ENCODE measurements at places on chromosomes 5 and 9.

- DNase-seq = no peak
Measured at GRCh38 chr5:9284781-9285307, 261.0 kb downstream of the SEMA5A start.

GRCh38 chr9:116860509-116861120 is 173.5 kb downstream of the TRIM32 start:
- DNase-seq = no peak

DNA sequence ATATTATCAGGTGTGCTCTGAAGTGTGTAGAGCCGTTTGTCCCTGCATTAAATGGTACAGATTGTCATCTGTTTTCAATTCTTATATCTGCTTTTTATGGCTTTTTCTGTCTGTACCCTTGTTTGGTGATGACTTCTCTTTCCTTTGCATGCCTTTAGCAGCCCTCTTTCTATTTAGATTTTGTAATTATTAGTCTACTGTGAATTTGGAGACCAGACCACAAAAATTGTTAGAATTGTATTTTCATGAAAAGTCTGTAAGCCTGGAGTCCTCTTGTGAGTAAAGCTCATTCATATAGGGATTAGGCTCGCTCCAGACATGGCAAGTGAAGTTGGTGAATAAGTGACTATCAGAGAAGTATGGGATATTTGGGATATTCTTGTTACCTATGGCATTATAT is 41.7 kb downstream of the NFX1 start:
- DNase-seq = no peak

GRCh38 chr5:17056141-17056631 is 120.1 kb upstream of the MYO10 start:
- DNase-seq = no peak

- DNase-seq = no peak
Measured at GRCh38 chr5:144236499-144236898, 65.8 kb downstream of the KCTD16 start.

DNA sequence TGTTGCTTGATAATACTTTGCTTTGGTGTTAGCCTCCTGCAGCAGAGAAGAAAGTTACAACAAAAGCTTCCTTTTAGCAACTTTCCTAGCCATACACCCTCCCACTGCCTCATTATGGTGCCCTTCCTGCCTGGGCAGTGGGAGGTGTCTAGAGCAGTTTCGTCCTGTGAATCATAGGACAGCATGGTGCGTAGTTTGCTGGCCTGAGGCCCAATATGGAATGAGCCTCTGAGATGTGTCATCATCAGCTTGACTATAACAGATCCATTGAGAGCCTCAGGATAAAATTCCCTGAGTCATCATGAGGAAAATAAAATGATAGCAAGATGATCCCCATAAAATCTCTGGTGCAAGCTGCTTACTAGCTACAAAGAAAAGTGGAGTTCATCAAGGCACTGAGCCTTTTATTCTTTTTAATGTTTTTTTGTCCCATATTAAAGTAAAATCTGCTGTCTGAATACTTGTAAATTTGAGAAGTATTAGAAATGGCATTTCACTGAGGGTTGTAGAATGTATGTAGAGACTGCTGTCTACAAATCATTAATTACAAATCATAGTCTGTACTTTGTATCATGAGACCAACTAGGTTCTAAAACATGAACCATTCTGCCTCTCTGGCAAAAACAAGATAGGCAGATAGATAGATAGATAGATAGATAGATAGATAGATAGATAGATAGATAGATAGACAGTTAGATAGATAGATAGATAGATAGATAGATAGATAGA is 303.0 kb upstream of the PDE4D start:
- DNase-seq = peak; percentile 85

GRCh38 chr9:71669284-71669995 is 98.9 kb downstream of the CEMIP2 start:
- DNase-seq = no peak

DNA sequence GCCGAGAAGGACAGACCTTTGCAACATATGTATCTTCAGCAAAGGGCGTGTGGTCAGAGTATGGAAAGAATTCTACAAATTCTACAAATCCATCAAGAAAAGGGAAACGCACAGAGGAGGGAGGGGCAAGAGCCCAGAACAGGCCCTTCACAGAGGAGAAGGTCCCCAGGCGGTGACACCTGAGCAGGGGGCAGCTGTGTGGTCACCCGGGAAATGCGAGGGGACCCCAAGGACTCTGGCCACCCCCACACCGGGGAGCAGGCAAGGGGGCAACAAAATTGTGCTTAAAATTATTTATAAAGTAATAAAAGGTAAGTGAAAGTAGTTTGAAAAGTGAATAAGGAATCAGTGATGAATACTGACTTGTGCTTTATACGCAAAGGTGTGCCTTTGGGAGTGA is 17.6 kb downstream of the NACC2 start:
- no peak for DNase-seq

DNA sequence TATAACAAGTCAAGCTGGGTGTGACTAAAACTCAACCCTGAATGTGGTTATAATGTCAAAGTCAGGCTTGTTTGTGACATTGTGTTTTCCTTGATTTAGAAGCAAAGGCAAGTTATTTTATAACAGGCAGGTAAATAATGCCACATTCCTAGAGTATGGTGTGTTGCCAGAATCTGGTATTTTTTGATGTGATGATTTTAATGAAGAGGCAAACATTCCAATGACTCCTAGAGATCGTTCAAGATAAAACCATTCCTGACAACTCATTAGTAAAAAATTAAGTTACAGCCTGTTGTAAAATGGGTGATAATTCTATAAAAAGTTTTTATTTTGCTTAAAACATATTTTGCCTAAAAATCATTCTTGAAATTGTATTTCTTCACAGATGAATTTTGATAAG is 60.0 kb downstream of the RAB14 start:
- DNase-seq = no peak

- DNase-seq = no peak
Measured at GRCh38 chr9:136808806-136809158, 1.0 kb downstream of the RABL6 start.

DNA sequence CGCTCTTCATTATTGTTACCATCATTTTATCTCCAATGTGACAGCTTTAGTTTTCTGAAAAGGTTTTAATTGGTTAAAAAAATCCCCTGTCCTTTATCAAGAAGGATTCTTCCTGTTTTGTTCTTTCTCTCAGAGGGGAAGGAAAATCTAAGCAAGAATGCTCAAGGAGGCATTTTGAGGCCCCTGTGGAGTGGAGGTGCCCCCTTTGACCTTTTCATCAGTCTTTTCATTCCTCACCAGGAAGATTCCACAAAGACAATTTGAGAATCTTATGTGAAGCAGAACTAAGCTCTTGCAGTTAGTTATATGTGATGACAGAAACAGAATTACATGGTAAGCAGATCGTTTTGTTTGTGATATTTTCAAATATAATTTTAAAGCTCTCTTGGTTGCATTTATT is 489.6 kb downstream of the MAN2A1 start:
- no peak for DNase-seq

DNA sequence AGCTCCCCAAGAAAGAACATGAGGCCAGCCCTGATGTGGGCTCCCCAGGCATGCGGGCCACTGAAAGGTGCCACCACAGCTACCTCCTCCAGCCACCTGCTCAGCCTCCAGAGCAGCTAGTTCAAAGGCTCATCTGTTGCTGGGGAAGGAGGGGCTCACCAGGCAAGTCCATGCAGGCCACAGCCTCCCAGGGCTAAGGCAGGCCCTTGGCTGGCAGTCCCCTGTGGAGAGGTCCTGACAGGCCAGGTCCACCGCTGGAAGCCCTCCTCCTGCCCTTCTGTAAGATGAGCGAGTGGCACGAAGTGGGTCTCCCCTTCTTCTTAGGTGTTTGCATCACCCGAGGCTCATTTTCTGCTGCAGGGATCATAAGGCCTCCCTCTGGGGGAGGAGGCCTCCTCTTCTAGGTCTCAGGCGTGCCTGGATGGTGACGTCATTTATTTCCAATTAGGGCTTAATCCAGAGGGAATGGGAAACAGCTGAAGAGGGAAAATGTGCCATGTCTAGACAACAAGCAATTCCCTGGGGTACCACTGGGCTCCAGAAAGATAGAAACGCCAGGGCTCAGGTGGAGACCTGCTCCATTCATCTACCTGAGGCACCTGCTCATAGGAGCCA is 91.6 kb downstream of the CFAP90 start:
- DNase-seq = no peak

- DNase-seq = peak; percentile 38
Measured at GRCh38 chr5:143168171-143168741, 235.2 kb downstream of the NR3C1 start.

GRCh38 chr5:139985290-139985689 is 57.8 kb downstream of the NRG2 start:
- no peak for DNase-seq

DNA sequence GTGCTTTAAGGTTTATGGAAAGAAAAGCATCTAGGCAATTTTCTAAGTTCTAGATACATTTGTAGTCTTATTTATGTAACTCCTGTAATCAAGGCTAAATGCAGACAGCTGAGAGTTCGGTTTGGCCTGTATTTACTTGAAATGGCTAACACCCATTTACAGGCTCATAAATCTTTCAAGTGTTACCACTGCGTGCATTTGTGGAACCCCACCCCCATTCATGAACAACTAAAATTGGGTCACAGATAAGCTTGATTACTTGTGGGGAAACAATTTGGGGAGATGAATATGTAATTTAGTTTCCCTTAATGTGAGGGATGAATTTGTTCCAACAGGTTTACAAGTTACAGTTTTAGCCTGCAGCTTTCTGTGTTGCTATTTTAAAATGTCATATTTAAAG is 360.6 kb downstream of the ARRDC3 start:
- DNase-seq = no peak

DNA sequence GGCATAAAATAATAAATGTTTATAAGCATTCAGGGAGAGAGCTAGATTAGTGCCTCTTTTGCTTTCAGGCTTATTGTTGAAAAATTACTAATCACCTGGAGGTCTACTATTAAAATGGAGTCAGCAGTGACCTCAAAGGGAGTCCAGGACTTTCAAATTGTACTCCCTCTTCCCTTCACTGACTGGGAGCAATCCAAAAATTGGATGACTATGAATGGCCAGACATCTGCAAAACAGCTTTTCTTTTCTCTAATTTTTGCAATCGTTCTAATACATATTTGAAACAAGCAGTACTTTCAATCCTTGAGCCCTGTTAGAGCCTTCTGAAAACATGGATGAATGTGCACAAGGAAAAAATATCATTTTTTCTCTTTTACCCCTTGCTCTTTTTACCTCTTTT is 461.8 kb downstream of the TMEM232 start:
- DNase-seq = no peak

DNA sequence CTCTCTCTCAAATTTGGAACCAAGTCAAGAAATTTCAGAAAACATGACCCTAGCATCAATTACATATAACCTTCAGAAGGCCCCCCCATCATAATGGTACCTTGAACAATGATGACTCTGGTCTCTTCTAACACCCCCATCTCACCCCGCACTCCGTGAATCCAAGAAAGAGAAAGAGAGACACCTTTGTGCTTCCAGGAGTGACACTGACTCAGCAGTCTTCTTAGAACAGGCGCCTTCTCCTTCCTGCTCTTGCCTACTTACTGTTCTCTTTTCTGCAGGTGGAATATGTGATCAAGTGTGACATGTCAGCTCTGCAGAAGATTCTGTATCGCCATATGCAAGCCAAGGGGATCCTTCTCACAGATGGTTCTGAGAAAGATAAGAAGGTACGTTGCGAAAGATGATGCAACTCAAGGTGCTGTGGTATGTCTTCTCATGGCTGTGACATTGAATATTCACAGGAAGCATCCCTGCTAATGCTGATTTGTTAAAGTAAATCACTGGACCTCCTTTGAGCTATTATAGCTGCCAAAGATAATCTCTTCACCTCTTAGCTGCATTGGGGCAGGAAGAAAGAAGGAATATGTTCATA is 81.3 kb downstream of the SMARCA2 start:
- DNase-seq = no peak

- DNase-seq = no peak
Measured at GRCh38 chr5:143448518-143448917, 45.0 kb upstream of the NR3C1 start.

- DNase-seq = no peak
Measured at GRCh38 chr5:5542654-5543053, 120.2 kb downstream of the ICE1 start.

GRCh38 chr5:6087576-6087975 is 290.8 kb downstream of the MED10 start:
- no peak for DNase-seq

GRCh38 chr5:135694012-135694411 is 115.2 kb upstream of the CXCL14 start:
- DNase-seq = no peak

DNA sequence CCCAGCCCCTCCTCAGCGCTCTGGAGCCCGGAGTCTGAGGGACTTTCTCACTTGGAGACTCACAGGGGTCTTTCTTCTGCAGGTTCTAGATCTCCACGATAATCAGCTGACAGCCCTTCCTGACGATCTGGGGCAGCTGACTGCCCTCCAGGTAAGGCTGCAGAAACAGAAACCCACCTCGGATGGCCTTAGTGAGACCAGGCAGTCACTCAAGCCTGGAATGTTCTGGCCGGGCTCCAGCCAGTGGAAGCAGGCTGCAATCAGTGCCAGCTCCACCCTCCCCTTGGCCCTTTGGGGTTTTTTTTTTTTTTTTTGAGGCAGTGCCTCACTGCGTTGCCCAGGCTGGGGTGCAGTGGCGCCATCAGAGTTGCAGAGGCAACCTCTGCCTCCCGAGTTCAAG is 7.6 kb downstream of the LRSAM1 start:
- no peak for DNase-seq

- no peak for DNase-seq
Measured at GRCh38 chr9:132461971-132462370, 52.0 kb downstream of the CFAP77 start.

DNA sequence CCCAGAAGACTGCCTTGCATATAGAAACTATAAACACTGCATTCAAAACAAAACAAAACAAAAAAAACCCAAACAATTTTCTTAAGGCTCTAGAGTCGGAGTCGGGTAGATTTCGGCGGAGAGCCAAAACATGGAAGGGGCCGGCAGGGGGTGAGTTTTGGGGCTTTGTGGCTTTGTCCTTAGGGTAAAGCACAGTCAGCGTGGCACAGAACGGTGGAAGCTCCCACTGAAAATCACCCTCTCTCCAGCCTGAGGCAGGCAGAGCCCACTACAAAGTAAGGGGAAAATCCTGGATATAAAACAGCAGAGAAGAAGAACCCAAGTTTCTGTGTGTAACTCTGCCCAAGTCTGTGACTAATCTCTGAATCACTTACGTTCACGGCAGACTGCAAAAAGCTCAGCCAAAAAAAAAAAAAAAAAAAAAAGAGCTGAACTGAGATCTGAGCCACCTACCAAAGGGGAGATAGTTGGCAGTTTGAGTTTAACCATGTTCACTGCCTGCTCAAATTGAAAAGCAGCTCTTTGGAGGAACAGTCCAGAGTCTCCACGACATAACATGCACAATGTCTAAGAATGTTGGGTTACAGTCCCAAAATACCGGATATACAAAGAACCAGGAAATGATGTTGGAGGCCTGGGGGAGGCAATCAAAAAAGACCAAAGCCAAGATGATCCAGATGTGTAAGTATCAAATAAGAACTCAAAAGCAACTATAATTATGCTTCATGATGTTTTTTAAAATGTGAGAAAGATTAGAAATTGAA is 26.6 kb upstream of the OR2K2 start:
- peak; percentile 45 for DNase-seq

DNA sequence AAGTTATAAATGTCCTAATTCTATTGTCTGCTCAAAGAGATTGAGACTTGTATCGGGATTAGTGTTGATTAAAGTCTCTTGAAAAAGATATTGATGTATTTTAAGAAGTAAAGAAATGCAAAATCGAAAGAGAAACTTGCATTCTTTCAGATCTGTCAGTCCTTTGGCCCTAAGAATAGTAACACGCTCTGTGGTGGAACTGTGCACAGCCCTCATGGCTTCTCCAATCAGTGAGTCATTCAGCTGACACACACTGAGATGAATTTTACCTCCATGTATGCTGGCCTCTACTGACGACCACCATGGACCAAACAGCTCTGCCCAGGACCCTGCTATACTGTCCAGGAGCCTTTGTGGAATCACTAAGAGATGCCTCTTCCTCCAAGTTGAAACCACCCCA is 232.4 kb downstream of the ESM1 start:
- DNase-seq = no peak
